ENCODE measurements at places on chromosomes 7 and 10. TPM values are rescaled to one million over a fixed set of nuclear protein-coding genes. Genes with fewer than 3 reads are reported as not detected.
A peak's percentile ranks its signal among the peaks of the same experiment; 100 is the strongest.

The GRB10 gene
- total RNA-seq, result 19.5 TPM

The UNCX gene
- total RNA-seq, result not detected

The MSS51 gene
- total RNA-seq, result 0.43 TPM

The CAMK2B gene
- 0.15 TPM for total RNA-seq

The NPY4R gene
- not detected for total RNA-seq

The ANKRD30A gene
- total RNA-seq, result not detected

The PHYHIPL gene
- not detected for total RNA-seq

The CYP3A7 gene
- not detected for total RNA-seq

The PCGF6 gene
- total RNA-seq, result 15.3 TPM

The KLF14 gene
- not detected for total RNA-seq

The AP4M1 gene
- total RNA-seq, result 15.8 TPM

DNA sequence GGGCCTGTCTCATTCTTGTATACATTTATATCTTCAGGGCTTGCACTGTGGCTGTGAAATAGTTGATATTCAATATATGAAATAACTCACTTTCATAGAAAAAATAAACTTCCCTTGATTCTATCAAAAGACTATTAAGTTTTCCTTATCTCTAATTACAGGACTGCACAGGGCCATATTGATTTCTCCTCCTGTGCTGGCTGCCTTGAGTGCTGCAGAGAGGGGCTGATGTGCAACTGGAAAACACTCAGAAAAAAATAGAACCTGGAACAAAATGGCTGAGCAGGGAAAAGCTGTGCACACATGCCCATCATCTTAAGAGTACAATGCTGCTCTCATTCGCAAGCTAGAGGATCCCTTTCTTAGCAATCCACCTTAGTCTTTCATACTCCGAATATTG lies 5.9 kb upstream of the HDAC9 start:
- no peak for DNase-seq

DNA sequence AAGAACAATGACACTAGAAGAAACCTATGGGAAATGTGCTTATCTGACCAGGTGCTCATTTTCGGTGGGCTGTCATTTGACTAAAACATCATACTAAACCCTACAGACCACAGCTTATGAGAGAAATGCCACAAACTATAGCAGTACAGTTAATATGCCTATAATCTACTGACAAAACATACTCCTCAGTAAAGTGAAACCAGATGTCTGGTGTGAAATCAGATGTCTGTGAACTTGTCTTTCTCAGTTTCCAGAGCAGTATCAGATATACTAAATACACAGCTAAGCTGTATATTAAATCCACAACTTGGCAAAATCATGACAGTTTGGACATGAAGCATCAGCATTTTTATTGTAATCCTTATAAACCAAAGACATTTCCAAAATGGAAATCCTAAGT lies 3.3 kb downstream of the IMMP2L start:
- DNase-seq, result no peak

- no peak for DNase-seq
Measured at GRCh38 chr10:68154211-68154497, 44.9 kb downstream of the MYPN start.

- no peak for DNase-seq
Measured at GRCh38 chr10:19812976-19813375, 3.3 kb upstream of the PLXDC2 start.

DNA sequence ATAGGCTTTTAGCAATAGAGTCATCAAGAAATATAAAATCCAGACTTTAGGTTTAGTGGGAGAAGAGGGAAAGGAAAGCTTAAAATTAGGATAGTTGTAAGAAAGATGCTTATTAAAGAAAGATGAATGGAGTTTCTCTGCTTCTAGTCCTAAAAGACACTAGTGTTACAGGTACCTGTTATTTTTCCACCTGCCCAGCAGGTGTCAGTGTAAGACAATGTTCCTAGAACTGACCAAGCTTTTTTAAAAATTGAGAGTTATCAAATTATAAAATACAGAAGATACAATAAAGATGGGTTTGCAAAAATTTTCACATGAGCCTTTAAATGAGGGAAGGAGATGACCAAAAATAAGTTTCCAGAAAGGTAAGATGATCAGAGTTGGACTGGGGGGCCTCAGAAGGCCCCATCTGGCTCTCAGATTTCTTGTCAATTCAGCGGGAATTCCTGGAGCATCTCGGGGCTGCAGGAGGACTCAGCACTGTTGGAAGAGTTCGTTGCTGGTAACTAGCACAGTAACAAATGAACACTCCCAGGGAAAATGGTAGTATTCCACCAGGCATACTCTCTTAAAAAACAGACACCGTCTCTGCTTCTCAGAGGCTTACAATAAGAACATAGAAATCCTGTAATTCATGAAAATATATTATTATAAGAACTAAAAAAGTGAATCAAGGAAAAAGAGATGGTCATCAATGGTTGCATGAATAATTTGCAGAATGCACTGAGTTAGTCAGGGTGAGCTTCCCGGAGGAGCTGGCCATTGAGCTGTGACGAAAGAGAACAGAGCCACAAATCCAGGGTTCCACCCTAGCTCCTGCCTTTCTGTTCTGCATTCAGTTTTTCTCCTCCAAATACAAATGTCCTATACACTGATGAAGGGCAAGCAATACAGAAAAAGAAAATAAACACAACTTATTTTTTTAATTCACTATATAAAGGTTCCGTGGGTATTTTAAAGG lies 71.8 kb upstream of the PIK3CG start:
- no peak for DNase-seq

- no peak for DNase-seq
Measured at GRCh38 chr7:134844200-134844599, 64.8 kb downstream of the CALD1 start.

GRCh38 chr10:75782463-75783248 lies 351.2 kb downstream of the LRMDA start:
- no peak for DNase-seq

- no peak for DNase-seq
Measured at GRCh38 chr7:1401011-1401410, 58.3 kb downstream of the MICALL2 start.

GRCh38 chr10:83542774-83543411 lies 596.4 kb upstream of the GHITM start:
- no peak for DNase-seq

- no peak for DNase-seq
Measured at GRCh38 chr10:71397296-71398212, 834 bp downstream of the CDH23 start.

DNA sequence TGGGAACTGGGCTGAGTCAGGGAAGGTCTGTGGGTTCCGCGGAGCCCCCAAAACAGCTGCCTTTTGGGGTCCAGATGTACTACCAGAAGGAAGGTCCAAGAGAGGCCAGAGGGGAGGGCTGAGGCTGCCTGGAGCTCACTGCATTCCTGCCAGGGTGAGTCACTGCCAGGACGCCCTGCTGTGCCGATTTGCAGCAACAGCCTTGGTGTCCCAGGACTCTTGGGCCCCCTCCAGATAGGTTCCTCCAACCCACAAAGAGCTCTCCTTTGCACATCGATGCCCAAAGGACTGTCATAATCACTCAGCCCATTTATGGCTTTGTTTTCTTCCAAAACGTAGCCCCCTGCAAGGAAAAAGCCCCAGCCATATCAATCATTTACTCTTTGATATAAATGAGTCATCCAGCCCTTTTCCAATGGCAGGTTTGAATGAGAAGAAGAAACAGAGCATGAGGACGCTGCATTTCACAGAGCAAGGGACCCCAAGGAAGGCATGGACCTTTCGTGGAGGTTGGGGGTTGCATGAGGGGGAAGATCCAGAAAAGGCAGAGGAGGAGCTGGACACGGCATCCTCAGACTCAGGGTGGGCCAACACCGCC lies 32.2 kb upstream of the COL13A1 start:
- DNase-seq, result peak; percentile 30

DNA sequence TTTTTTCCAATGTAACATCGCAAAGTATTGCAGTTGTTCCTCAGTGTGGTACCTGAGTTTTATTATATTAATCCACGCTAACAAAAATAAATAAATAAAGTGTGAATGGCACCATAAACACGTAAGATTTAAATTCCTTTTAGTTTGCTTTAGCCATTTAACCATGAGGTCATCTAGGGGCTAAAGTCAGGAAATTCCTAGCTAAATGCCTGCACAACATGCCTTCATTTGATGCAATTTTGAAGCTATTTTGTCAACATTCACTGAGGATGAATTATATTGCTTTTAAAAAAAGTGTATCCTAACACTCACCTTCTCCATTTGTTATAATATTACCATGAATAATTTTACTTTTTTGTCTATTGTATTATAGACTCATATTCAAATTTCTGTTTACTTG lies 714.4 kb downstream of the GATA3 start:
- no peak for DNase-seq

DNA sequence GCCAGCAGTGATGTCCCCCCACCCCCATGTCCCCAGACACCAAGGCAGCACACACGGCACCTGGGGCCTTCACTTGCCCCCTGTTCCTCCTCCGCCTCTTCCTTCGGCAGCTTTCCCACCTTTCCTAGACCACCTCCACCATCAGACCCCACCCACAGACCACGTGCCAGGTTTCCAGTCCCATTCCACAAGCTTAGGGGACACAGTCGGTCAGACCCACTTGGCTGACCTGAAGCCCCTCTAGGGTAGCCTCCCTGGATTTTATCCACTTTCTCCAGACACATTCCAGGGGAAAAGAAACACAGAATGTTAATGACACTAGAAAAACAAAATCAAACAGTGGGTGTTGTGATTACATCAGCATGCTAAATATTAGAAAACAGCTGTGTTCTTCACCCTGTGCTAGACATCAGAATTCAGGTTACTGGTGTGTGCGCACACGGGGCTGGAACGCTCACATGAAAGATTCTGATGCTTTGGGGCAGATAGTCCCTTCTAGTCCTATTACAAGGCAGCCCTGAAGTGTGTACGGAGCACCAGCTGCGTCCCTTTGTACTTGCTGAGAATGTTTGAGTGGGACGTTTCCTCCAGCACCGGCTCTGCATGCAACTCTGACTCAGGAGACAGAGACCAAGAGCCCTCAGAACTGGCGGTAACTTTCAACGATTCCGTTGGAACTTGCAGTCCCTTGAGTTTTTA lies 75.5 kb upstream of the PPP2R2D start:
- no peak for DNase-seq

GRCh38 chr7:77479536-77480088 lies 57.5 kb upstream of the PTPN12 start:
- DNase-seq, result no peak

- DNase-seq, result peak; percentile 68
Measured at GRCh38 chr10:79084012-79084971, 15.5 kb downstream of the ZMIZ1 start.

- DNase-seq, result peak; percentile 44
Measured at GRCh38 chr7:105656922-105657521, 75.7 kb upstream of the EFCAB10 start.

DNA sequence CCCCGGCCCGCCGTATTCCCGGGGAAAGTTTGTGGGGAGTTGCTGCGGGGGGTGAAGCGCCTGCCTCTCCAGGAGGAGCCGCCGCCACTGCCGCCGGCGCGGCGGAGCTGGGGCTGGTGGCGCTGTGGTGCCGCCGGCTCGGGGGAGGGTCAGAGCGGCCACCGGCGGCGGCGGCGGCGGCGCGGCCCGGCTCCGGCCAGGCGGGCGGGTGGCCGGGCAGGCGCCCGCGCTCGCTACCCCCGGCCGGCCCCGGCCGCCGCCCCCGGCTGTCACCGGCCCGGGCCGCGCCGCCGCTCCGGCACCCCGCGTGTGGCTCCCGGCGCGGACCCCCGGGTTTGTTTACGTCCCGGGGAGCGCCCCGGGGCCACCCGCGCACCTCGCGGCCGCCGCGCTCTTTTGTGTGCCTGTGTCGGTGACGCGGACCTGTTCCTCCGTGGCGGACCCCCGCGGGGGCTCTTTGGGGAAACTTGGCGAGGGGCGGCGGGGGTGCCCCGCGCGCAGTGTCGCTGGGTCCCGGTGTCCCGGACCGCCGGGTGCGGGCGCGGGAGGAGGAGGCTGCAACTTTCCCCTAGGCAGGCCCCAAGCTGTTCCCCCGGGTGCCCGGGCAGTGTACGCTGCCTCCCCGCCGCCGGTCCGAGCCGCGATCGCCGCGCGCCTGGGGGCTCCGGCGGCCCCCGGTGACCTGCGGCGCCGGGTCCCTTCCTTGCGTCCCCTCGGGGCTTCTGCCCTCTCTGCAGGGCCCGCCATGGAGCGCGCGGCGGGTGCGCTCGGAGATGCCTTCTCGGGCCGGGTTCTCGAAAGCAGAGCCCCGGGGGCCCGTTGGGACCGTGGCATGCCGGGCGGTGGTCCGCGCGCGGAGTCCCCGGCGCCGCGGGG lies 593 bp upstream of the CUX1 start:
- peak; percentile 36 for DNase-seq

- no peak for DNase-seq
Measured at GRCh38 chr7:117347480-117347879, 24.6 kb upstream of the WNT2 start.

GRCh38 chr7:85512790-85513189 lies 325.9 kb upstream of the SEMA3D start:
- no peak for DNase-seq

- DNase-seq, result no peak
Measured at GRCh38 chr7:42672339-42672999, 239.4 kb downstream of the C7orf25 start.

Measured in NCI-H460 (cell line).